Midbrain (tissue), 1 donor: ENCODE measurements at places on chromosomes 16 and 17.

GRCh38 chr17:72560303-72561247, 439.8 kb downstream of the SOX9 start:
- DNase-seq, result peak; percentile 55

GRCh38 chr16:53925107-53925410, 221.1 kb downstream of the FTO start:
- no peak for DNase-seq

DNA sequence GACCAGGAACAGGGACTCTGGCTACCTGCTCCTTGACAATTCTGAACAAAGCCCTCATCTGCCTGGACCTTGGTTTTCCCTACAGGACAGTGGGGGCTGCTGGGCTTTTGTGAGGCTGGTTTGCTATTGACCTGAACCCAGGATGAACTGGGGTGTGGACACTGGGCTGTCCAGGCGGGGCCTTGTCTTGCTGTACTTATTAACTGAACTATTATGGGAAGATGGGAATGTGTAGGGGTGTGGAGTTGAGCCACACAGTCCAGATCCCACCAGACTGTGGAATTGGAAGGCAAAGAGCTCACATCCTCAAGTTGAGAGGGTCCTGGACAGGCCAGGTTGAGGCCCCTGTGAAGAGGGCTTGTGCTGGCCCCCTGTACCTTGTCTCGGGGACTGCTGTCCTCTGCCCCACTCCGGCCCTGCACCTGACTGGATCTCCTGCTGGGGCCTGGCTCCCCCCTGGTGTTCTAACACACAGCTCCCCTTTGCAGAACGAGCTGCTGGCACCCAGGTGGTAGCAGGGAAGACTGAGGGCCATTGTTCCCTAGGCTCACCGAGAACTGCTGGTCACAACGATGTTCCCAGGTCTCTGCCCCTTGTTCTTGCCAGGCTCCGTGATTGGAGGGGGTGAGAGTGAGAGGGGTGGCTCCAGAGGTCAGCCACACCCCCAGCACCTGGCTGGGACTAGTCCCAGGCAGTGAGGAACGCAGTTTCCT, 51.8 kb upstream of the CDC42EP4 start:
- DNase-seq, result no peak

DNA sequence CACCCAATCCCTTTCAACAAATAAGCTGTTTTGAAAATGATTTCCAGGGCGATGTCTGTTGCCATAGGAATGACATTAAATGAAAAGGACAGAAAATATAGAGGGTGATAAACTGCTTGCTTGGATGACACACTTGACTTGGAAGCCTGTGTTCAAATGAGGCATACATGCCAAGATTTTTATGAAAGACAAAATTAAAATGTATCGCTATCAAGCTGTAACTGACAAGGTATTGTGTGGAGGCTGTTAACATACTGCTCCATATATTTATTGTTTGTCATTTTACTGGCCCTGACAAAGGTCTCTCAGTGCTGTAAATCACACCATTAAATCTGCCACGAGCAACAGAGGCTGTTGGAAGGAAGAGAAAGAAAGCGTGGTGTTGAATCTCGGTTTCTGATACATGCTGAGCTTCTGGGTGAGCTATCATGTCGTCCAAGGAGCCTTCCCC, 456.2 kb upstream of the SALL1 start:
- DNase-seq, result no peak

GRCh38 chr17:39648616-39649366, 11.8 kb downstream of the STARD3 start:
- DNase-seq, result no peak

DNA sequence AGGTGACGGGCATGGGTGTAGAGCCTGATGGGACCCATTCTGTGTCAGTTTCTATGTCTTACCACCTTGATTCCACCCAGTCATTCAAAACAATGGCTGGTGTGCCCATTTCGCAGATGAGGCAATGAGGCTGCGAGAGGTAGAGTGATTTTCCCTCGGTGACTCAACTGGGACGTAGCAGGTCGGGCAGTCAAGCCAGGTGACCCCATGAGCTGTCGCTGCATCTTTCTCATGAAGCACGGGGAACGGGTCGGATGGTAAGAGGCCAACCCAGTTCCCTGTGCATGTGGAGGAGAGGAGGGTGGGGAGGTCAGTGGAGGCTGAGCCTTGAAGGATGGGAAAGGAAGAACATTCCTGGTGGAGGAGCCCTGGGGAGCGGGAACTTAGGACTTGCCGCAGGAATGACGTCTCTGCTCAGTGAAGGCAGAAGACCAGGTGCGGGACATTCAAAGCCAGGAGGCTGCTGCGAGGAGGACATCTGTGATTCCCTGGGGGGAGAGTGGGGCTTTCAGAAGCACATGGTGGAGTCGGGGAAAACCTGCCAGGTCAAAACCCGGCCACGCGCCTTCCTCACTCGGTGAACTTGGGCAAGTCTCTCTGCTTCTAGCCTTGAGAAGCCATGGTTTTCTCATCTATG, 1.1 kb downstream of the IL21R start:
- no peak for DNase-seq

DNA sequence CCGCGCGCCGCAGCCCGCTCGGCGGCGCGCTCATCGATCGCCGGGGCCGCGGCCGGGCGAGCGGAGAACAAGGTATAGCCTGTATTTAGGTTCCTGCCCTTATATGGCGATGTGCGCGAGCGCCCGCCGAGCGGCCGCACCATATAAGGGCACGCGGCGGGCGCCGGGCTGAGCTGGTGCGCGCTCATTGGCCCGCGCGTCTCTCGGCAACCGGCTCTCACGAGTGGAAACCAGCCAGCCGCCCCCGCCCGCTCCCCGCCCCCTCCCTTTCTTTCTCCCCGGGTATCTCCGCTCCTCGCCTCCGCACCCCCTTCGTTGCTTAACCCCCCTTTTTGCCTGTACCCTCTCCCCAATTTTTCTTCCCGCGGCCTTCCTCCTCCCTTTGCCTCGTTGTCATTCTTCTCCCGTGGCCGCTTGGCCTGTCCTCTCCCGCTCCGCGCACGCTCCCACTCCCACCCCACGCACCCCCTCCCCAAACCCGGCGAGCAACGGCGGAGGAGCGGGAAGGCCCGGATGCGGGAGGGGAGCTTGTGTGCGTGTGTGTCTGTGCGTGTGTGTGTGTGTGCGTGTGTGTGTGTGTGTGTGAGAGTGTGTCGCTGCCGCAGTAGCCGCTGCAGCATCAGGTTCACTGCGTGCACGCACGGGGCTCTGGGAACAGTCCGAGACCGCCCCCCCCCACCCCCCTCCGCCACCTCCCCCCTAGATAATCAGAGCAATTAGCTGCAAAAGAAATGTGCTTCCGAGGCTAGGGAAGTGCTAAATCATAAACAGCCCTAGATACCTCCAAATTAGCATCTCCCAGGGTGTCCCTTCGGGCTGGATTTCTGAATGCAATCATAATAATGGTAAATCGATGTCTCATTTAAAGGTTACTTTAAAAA, 13.5 kb upstream of the CBX8 start:
- peak; percentile 68 for DNase-seq

DNA sequence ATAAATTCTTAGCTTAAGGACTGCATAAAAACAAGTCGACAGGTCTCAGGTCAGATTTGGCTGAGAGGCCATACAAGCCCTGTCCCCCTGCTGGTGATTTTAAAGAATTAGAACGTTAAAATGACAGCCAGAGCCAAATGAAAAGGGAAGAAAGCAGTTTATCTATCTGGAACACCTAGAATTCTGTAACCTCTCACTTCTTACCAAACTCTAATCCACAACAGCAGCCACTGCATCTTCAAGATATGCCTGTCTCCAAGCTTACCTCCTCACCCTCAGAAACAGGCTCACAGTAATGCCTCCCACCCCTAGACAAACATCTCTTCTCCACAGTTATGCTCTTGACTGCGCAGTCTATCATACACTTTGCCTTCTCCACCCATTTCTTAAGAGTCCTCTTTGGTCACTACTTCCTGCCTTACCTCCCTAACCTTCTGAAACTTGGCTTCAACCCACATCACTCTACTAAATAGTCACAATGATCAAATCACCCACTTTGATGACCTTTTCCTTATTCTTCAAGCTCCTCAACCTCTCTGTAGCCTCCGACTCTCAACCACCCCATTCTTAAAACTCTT, 14.2 kb downstream of the ANKFY1 start:
- DNase-seq, result no peak
